ENCODE measurements at places on chromosomes 1 and 21.

- no peak for DNase-seq
Measured at GRCh38 chr1:156497743-156498431, 2.7 kb downstream of the MEF2D start.

DNA sequence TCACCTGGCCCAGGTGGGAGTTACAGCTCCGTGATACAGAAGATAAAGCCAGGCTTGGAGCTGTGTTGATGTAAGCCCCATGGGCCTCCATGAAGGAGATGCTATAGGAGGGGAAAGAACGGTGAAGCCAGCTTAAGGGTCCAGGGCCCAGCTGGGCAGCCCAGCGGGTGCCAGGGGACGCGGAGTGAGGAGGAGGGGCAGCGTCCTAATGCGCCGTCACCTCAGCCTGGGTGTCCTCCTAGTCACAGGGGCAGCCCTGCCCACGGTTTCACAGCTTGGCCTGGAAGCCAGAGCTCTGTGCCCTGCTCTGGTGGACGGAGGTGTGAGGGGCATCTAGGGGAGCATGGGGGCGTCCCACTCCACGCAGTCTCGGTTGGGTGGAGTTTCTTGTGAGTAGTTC is 52.7 kb upstream of the TTC34 start:
- no peak for DNase-seq

GRCh38 chr1:39900662-39901463 is 854 bp downstream of the MYCL start:
- DNase-seq: peak; percentile 11

- DNase-seq: no peak
Measured at GRCh38 chr1:172960454-172961208, 90.1 kb downstream of the TNFSF18 start.

GRCh38 chr1:205376739-205377138 is 20.0 kb upstream of the KLHDC8A start:
- DNase-seq: no peak

DNA sequence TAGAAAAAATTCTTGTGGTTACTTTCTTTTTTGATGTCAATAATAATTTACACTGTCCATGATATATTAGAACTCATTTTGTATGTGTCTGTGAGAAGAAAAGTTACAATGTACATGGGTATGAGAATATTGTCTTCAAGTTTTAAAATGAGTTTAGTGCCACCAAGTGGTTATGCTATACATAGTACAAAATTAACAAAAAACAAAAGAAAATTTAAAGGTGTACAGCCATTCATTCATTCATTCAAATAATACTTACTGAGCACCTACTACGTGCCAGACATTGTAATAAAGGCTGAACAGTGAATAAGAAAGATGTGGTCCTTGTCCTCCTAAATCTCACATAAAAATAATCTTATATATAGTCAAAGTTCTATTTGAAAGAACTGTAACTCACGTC is 27.7 kb downstream of the UCHL5 start:
- DNase-seq: no peak

GRCh38 chr1:228148196-228148861 is 1.4 kb upstream of the GJC2 start:
- peak; percentile 0 for DNase-seq

GRCh38 chr1:196660852-196661251 is 9.0 kb downstream of the CFH start:
- peak; percentile 3 for DNase-seq

DNA sequence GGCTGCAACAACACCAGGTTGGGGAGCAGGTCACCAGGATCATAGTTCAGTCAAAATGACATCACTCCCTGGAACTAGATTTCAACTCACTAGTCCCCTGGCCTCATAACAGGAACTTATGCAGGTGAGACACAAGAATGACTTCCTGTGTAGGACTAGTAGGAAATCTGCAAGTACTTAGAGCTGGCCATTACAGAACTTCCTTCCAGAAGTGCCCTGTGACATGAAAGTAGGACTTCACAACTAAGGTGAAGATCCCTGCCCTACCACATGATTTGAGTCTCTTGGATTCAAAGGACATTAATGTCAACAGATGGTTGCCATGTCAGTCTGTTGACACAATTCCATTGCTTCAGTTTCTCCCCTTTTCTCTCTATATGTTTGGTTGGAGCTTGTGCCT is 223.1 kb downstream of the RPS6KC1 start:
- DNase-seq: no peak

- DNase-seq: no peak
Measured at GRCh38 chr1:22121421-22121911, 21.4 kb downstream of the WNT4 start.

DNA sequence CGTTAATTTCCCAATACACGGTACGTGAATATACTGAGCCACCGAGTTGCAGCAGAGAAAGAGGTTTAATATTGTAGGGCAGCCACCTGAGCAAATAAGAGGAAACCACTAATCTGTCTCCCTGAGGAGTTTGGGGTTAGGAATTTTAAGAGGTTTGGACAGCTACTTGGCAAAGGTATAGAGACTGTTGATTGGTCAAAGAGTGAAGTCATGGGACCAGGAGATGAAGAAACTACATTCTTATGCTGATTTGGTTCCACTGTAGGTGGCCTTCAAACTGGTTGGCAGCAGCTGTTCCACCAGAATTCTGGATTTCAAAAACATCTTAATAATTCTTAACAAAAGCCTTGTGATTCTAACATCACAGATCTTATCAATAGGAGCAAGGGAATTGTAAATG is 485.4 kb upstream of the PRMT6 start:
- DNase-seq: no peak

DNA sequence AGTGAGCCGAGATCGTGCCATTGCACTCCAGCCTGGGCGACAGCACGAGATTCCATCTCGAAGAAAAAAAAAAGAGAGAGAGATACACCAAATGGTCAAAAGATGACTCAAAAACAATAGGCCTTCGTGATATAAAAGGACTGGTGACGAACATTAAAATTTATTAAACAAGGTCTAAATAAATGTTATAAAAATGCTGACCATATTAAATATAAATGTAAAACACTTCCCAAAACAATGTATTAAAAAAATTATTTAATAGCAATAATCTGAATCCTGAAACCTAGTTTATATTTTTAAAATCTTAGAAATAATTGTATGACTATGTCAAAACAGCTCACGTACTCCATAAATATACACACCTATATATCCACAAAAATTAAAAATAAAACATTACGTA is 247.6 kb downstream of the SETD4 start:
- DNase-seq: no peak

DNA sequence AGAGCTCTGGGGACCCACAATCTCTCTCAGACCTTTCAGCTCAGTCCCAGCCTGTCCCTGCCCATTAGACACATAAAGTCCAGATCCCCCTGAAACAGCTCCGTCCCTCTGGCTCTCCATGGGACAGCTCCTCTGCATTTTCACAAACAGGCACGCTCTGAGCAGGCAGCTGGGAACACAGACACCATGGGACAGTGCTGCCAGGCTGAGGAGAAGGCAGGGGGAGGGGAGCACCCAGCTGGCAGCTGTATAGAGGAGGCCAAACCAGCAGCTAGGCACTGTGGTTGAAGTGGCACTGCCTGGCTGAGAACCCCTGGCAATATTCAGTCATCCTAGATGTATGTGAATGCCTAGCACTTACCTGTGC is 2.0 kb downstream of the TMEM63A start:
- peak; percentile 34 for DNase-seq

- DNase-seq: no peak
Measured at GRCh38 chr1:106027871-106028270, 1028.6 kb upstream of the PRMT6 start.
